ENCODE measurements at places on chromosomes 5 and 9.

- no peak for DNase-seq
These were observed 16.4 kb downstream of the TENT4A start for GRCh38 chr5:6729386-6730310.

GRCh38 chr5:155307229-155307628, 293.7 kb downstream of the KIF4B start:
- DNase-seq: no peak

DNA sequence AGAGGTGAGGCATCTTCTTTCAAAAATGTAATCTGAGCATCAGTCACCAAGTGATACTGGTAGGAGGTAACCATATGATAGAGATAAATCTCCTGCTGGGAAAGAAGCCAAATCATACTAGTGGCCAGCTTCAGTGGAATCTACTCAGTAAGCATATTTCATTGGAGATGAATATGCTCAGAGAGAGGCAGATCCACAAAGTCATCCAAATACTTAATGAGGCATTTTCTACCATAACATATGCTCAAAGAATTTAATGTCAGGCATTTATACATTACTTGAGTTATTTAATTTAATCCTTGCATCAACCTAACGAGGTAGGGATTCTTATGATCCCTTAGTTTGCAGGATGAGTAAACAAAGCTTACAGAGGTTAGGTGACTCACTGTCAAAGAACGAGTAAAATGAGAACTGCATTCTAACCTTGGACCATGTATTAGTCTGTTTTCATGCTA, 50.9 kb upstream of the DMRTA1 start:
- no peak for DNase-seq

DNA sequence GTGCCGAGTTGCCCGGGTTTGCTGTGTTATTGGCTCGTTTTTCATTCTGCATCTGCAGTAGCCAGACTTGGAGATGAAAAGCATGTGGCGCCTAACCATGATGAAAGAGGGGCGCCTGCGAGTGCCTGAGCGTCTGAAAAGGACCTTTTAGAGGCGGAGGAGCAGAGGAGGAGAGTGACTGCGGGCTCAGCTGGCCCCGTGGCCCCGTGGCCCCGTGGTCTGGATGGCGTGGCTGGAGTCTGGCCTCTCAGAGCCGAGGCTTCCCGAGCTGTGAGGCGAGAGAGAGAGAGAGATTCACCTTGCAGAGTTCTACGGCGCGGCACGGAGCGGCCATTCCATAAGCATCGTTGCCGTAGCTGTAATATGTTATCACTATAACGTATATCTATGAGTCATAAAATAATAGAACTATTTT, 55.3 kb upstream of the RNU6ATAC start:
- DNase-seq: no peak

DNA sequence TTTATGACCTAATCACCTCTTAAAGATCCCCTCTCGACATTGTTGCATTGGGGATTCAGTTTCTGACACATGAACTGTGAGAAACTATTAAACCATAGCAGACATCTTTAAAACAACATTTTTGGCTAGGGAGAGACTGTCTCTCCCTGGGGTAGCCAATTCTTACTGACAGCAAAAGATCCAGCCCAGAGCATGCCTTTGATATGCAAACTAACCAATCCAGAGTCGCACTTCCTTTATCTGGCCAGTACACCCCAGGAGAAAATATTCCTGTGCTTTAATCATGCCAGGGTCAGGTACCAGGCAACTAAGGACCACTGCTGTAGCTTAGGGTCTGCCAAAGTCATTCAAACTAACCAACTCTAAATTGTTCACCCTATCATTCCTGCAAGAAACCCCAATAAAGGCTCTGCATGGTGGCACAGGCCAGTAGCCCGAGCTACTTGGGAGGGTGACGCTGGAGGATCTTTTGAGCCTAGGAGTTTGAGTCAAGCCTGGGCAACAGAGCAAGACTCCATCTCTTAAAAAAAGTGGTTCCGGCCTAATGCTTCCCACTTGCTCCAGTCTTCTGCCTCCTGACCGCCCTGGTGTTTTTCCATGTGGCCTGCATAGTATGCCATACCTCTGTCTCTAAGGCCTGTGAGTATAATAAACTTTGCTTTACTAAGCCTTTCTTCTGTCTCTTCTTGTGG, 62.3 kb upstream of the DAPK1 start:
- DNase-seq: no peak

All from kidney capillary endothelial cell (primary cell).